Suprapubic skin (tissue), 4 donors: ENCODE measurements at places on chromosomes 7 and 10.

- no peak for DNase-seq
These were observed 796.2 kb downstream of the CCSER2 start for GRCh38 chr10:85124603-85125051.

- DNase-seq: no peak
These were observed 382.7 kb downstream of the EXOC4 start for GRCh38 chr7:133635541-133635940.

DNA sequence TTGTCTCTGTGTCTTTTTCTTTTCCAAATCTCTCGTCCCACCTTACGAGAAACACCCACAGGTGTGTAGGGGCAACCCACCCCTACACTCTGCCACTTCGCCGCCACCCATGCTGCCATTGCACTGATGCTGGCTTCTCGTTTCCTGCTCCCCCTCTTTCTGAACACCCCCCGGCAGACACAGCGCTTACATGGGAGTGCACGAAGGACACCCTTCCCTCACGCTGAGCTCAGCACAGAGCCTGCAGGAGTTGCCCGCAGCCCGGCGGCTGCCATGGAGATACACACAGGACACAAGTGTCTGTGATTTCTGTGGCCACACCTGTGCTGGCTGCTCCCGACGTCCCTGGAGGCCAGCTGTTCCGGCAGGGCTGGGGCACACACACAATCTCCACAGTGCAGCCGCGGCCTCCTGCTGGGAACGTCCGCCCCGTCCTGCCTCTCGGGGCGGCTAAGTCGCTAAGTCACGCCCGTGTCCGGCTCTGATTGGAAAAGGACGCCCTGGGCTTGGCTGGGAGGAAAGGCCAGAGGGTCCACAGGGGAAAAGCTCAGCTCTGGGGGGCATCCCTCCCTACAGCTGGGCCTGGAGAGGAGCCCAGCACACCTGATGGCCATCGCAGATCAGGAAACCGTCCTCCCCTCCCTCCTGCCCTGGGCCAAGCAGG is 349.8 kb downstream of the PTPRN2 start:
- no peak for DNase-seq

GRCh38 chr10:90937645-90938258 is 16.9 kb upstream of the ANKRD1 start:
- no peak for DNase-seq

GRCh38 chr7:45699726-45700390 is 125.7 kb downstream of the ADCY1 start:
- peak; percentile 58 for DNase-seq

- DNase-seq: peak; percentile 50
These were observed 101.1 kb downstream of the PRKAG2 start for GRCh38 chr7:151775547-151776443.

DNA sequence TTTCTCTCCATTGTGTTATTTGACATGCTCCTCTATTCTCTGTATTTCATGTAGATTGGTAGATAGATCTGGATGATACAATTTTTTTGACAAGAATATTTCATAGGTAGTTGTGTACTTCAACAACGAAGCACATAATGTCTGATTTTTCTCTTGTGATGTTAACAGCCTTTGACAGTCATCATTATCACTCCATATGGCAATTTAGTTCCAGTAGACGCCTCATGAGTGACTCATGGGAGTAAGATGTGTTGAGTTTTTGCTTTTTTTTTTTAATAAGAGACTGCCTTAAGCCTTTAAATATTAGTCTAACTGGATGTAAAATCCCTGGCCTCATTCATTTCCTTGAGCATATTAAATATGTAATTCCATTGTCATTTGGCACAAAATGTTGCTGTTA is 123.5 kb upstream of the ZNF32 start:
- no peak for DNase-seq

GRCh38 chr10:17835688-17836087 is 26.5 kb downstream of the MRC1 start:
- no peak for DNase-seq
